ENCODE measurements at places on chromosomes 1 and 21.
A peak's percentile ranks its signal among the peaks of the same experiment; 100 is the strongest.

- ATAC-seq: no peak
These were observed 904 bp downstream of the GJB3 start for GRCh38 chr1:34781844-34782391.

- no peak for ATAC-seq
These were observed 278.5 kb downstream of the MRPL39 start for GRCh38 chr21:25328736-25329135.

GRCh38 chr21:42421018-42421793 lies 17.5 kb downstream of the UBASH3A start:
- ATAC-seq: peak; percentile 52

GRCh38 chr21:34965200-34966174 lies 83.6 kb downstream of the RUNX1 start:
- ATAC-seq: no peak

GRCh38 chr1:94245747-94246438 lies 8.5 kb upstream of the ARHGAP29 start:
- no peak for ATAC-seq

DNA sequence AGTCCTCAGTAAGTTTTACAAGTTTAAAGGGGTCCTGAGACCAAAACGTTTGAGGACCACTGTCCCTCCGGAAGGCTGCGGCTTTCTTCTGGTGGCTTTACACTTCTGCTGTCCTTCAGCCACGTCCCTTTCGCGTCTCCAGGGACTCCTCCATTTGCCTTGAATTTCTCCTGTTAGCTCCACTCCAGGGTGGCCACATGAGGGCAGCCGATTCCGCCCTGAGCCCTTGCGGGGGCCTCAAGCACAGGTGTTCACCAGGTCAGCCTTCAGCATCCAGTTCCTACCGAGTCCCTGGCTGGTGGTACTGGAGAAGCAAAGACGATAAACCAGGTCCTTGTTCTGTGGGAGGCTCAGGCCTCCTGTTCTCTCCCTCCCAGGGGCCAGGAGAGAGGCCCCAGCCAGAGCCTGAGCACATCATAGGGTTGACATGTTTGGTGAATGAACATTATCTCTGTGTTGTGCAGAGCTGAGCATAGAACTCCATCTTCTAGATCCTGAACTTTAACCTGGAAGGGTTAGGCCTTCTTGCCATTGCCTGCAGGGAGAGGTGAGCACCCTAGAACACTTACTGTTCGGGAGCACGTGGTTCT lies 27.4 kb upstream of the COQ8A start:
- peak; percentile 77 for ATAC-seq

- no peak for ATAC-seq
These were observed 14.3 kb downstream of the MORN1 start for GRCh38 chr1:2376931-2377672.

- peak; percentile 63 for ATAC-seq
These were observed 28.2 kb upstream of the IKBKE start for GRCh38 chr1:206442101-206442500.

GRCh38 chr1:245860657-245861544 lies 646.2 kb downstream of the SMYD3 start:
- ATAC-seq: no peak

DNA sequence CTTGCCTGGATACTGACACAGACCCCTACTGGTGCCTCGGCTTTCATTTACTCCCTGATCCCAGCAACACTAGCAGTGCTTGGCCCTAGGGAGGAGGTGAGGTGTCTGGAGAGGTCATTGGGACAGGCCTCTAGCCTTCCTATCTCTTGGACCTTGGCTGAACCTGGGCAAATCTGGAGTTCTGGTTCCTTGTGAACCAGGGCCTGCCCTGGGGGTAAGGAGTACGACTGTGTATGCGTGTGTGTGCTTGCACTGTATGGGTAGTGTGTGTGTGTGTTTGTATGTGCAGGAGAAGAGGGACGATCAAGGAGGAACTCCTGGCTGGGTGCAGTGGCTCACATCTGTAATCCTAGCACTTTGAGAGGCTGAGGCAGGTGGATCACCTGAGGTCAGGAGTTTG lies 252.7 kb upstream of the CSF3R start:
- no peak for ATAC-seq

GRCh38 chr1:18668046-18668445 lies 37.4 kb downstream of the PAX7 start:
- no peak for ATAC-seq

- no peak for ATAC-seq
These were observed 34.7 kb downstream of the LRP8 start for GRCh38 chr1:53293123-53293522.

GRCh38 chr1:228059634-228060457 lies 22.7 kb upstream of the ARF1 start:
- ATAC-seq: peak; percentile 86

DNA sequence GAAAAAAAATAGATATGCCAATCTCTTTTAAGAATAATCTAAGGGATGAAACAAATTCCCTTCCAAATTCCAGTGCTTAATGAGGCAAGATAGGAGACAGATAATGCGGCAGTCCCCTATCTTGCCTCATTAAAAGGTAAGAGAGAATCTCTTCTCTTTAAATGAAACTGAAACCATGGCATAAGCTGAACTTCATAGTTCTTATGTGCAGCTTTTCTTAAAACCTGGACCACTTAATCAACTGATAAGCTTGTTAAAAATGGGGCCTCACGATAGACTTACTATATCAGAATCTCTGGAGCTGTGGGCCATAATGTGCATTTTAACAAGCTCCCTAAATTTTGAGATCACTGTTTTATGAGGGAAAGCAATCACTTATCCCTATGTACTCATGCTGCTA lies 79.2 kb downstream of the NIBAN1 start:
- ATAC-seq: no peak

DNA sequence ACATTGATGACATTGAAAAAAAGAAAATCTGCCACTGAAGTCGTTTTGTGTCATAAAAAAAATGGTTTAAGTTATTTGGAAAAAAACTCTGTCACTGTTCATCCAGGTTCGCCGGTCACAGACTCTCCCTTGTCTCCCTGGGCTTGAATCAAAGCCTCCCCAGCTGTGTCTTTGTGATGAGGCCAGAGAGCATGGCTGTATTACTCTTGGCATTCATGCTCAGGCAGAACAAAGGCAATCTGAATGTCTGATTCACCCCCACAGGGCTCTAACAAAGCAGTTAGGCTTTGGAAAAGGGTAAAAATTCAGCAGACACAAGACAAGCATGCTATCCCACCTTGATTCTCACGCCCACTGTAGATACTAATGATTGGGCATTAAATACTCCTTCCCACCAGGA lies 304.3 kb upstream of the PLD5 start:
- ATAC-seq: no peak

Data from activated T-helper 17 cell treated with anti-CD3 and anti-CD28 coated beads, Interleukin-2, amount 50 U/mL, for 72 hours (primary cell).